D341Med (cell line): ENCODE measurements at places on chromosomes 4 and X.

- DNase-seq, result no peak
These were observed 128.0 kb downstream of the NBDY start for GRCh38 chrX:56857042-56857441.

GRCh38 chr4:6724421-6725111 lies 8.6 kb downstream of the BLOC1S4 start:
- no peak for DNase-seq

DNA sequence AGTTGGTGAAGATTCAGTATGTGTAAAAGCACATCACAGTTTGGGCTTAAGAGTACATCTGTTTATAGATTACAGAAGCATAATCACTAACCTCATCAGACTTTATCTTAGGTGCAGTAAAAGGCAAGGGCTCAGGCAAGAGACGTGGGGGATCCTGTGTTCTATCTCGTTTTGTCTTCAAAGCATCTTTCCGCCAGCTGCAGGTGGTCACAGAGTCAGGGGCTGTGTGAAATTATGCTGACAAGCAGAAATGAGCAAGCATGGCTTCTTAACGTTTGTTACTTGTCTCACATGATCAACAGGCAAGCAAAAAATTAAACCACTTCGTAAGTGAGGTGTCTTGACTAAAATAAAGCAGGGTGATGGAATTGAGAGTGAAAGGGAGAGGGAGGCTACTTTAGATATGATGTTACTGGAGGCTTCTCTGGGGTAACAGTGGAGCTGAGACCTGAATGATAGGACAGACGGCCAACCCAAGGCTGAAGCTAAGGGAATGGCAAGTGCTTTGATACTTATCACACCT lies 1.4 kb upstream of the TEC start:
- no peak for DNase-seq

DNA sequence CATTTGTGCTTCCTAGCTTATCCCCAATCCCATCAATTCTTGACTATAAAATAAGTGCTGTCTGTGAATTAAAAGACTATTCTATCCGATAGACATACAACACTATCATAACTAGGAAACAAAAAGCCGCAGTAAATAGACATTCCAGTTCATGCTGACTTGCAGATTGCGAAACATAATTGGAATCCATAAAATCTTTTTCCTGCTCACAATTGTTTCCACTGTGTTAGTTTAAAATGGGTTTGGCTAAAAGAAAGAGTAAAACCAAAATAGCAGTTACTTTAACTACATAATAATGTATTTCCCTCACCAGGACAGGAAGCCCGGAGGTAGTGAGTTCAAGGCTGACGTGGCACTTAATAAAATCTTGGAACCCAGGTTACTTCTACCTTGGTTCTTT lies 17.2 kb downstream of the SMIM31 start:
- DNase-seq, result no peak

GRCh38 chr4:146285037-146285436 lies 70.7 kb downstream of the REELD1 start:
- DNase-seq, result no peak

GRCh38 chrX:40736170-40736505 lies 796 bp upstream of the MED14 start:
- no peak for DNase-seq

DNA sequence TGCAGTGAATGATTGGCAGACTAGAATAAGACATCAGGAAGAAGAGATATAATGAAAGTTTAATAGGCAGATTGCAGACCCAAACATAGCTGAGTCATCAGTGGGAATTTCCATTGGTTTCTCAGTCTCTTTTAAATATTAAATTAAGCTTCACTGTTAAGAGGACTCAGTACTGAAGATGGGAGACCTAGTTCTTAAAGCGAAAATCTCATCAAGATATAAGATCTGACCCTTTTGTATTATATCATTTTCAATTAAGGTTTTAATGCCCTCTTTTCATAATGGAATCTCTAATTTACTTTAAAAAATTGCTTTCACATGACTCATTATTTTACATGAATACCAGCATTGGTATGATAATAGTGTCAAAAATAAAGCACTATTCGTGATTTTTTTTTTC lies 168.9 kb upstream of the ATOH1 start:
- no peak for DNase-seq

GRCh38 chrX:108362026-108362425 lies 76.2 kb downstream of the COL4A6 start:
- DNase-seq, result no peak

GRCh38 chrX:27597508-27597907 lies 7.4 kb downstream of the DCAF8L2 start:
- DNase-seq, result no peak

DNA sequence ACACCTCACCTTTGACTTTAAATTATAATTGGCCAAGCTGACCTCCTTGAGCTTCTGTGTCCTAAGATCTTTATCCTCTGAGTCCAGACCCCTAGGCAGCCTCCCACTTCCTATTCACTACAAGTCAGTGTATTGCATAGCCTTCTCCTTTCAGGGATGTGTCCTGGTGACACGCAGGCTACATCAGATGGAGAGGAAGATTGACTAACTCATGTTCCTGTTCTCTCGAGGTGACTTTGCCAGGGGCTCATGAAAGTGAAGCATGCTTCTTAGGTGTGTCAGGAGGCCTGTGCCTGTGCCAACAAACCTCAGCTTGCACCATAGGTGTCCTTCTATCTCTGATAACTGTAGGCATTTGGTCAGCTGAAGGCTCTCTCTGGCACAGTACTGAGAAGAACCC lies 195.7 kb upstream of the HS3ST1 start:
- no peak for DNase-seq

DNA sequence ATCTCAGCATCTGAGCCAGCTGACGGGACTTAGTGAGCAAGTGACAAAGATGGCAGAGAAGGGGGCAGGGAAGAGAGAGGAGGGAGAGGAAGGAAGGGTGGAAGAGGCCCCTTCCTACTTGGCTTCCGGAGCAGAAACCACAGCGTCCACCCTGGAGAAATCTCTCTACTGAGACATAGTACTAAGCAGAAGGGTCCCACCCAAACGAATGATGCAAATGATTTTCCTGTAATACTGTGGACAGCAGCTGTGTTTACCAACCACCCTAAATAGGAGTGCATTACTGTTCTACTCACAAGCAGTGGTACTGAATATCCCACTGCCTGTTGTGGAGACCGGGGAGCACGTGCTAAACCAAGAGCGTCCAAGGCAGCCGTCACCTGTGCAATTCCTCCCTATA lies 29.4 kb downstream of the DTHD1 start:
- no peak for DNase-seq

DNA sequence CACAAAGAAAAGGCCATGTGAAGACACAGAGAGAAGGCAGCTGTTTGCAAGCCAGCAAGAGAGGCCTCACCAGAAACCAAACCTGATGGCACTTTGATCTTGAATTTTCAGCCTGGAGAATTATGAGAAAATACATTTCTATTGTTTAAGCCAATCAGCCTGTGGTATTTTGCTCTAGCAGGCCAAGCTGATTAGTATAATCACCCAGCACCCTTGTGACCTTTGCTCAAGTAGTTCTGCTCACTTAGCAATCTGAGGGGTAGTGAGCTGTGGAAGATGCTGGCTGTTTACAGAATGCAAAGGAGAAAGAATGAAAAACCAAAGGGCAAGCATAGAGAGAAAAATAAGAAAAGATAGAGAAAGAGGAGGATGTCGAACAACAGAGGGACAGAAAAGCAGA lies 396.4 kb upstream of the BOD1L1 start:
- DNase-seq, result no peak

GRCh38 chr4:27087306-27088045 lies 226.8 kb downstream of the STIM2 start:
- no peak for DNase-seq

GRCh38 chr4:28225689-28226353 lies 1365.2 kb downstream of the STIM2 start:
- no peak for DNase-seq

DNA sequence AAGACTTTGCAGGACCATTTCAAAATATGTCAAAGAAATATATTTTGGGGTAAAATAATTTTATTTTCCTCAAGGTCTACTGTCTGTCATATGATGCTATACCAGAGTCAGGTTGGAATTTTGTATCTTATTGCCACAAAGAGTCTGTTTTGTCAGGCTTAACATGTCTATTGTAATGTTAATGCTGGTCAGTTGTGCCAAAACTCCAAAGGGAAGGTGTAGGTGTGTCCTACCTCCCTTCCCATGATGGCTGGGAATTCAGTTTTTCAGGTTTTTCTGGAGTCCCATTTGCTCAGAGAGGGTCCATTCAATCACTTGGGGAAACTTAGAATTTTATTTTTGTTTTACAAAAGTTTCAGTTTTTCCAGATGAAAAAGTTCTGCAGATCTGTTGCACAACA lies 33.3 kb upstream of the SLC25A4 start:
- no peak for DNase-seq

DNA sequence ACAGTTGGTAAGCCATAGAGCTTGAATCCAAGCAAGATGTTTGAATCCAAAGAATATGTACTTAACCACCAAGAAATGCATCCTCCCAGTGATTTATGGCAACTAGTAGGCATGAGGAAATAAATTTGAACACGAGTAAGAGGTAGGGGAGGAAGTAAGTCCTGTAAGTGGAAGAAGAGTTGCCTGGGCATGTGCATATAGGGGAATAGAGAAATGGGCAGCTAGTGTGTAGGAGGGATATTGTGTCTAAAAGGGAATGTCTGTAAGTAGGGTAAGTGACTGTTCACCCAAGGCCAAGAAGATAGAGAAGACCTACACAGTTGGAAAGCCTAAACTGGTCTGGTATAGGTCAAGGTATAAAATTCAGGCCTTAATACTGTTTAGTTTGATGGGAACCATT lies 4.6 kb downstream of the SH3BGRL start:
- DNase-seq, result no peak

DNA sequence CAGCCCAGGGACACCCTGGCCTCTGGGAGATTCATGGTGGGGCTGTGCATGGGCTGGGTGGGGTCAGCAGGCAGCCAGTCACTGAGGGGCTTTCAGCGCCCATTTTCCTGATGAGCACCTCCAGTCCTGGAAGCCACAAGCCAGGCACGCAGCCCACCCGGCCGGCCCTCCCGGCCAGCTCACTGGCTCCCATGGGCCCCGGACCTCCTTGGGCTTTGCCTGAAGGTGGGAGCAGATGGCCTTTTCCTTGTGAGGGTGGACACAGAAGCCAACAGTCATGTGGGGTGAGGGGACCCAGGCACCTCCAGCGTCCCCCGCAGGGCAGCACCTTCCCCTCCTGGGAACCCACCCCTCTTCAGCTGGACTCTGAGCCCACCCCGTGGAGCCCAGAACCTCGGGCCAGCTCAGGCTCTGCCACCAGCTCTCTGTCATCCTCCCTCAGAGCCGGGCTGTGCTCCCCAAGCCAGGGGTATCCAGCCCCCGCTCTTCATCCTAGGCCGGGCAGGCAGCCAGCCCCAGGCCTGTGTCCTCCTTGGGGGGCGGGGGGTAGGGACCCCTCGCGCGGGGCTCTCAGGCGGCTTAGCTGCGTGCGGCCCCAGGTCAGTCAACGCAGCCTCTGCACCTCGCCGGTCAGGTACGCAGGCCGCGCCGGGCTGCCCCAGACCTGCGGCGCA lies 798 bp upstream of the FGFR3 start:
- DNase-seq, result no peak
